ENCODE measurements at places on chromosomes 2 and 18.
A peak's percentile ranks its signal among the peaks of the same experiment; 100 is the strongest.

- DNase-seq = no peak
Measured at GRCh38 chr2:115543024-115543423, 1100.6 kb downstream of the DPP10 start.

GRCh38 chr2:239716536-239717318 is 308.4 kb downstream of the NDUFA10 start:
- DNase-seq = no peak

- no peak for DNase-seq
Measured at GRCh38 chr2:182503886-182504285, 77.0 kb upstream of the PDE1A start.

DNA sequence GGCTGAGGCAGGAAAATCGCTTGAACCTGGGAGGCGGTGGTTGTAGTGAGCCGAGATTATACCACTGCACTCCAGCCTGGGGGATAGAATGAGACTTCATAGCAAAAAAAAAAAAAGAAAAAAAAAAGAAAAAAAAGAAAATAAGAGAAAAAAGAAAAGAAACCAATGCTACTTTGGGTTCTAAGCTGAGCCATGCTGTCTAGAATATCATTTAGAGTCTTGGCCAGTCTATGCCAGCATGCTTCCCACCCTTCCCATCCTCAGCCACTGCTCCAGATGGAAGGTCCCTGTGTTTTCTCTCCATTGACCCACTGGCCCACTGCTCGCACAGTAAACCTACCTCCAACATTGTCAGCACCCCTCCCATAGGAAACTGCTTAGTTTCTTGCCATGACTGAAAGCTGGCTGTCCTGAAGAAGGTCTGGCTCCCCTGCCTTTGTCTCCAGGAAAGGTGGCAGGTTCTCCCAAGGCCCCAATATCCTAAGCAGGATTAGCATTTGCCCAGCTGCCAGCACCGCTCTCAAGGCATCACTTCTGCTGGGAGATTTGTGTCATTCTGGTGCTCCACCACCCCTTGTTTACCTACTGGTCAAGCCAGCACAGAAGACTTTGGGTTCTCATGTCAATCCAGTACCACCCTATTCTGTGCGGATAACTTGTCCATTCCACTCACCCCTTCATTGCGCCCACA is 47.3 kb upstream of the PAPOLG start:
- no peak for DNase-seq

DNA sequence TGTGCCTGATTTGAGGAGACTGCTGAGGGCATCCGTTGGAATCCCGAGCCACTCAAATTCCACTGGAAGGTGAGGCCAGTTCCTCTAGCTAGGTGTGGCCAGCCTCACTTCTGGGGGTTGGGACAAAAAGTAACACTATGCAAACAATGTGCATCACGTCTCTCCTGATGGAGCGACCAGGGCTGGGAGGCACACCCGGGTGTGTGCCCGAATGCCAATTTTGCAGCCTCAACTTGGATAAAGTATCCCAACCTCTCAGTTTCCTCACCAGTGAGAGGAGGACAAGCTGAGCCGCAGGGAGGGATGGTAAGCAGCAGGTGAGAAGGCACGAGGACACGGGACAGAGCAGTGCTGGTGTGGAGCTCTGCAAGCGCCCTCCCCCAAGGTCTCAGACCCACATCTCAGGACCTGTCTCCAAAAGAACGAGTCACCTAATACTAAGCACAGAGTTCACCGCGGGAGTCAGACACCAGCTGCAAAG is 218.3 kb downstream of the HAUS1 start:
- DNase-seq = peak; percentile 5

DNA sequence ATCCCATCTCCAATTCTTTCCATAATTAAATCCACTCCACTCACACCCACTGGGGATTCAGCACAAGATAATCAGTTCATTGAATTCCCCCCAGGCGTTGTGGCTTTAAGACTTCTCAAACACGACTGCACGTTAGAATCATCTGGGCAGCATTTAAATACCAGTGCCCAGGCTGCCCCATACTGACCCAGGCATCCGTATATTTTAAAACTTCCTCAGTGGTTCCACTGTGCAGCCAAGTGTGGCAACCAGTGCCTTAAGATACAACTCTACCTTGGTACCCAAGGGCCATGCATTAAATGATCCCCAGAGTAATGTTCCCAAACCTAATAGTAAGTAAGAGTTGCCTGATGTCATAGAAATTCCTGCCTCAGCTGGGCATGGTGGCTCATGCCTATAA is 54.3 kb upstream of the BZW1 start:
- DNase-seq = peak; percentile 82

- DNase-seq = no peak
Measured at GRCh38 chr18:31977270-31977872, 34.4 kb upstream of the TRAPPC8 start.

- no peak for DNase-seq
Measured at GRCh38 chr2:89841476-89841840, 1150.0 kb downstream of the RPIA start.

DNA sequence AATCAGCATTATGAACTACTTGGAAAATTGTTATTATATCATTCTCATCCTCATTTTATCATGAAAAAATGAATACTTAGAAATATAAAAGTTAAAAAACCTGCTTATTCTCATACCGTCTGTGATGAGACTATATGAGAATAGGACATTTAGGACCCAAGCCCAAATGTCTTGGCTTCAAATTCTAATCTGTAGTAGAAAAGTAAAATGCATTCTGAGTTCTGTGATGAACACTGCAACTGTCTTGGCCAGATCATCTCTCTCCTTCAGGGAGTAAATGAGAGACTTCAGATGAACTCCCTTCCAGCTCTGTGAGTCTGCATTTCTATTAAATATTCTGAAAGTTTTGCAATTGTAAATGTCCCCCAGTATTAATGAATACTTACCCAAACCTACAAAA is 940.7 kb upstream of the KLHL29 start:
- no peak for DNase-seq

DNA sequence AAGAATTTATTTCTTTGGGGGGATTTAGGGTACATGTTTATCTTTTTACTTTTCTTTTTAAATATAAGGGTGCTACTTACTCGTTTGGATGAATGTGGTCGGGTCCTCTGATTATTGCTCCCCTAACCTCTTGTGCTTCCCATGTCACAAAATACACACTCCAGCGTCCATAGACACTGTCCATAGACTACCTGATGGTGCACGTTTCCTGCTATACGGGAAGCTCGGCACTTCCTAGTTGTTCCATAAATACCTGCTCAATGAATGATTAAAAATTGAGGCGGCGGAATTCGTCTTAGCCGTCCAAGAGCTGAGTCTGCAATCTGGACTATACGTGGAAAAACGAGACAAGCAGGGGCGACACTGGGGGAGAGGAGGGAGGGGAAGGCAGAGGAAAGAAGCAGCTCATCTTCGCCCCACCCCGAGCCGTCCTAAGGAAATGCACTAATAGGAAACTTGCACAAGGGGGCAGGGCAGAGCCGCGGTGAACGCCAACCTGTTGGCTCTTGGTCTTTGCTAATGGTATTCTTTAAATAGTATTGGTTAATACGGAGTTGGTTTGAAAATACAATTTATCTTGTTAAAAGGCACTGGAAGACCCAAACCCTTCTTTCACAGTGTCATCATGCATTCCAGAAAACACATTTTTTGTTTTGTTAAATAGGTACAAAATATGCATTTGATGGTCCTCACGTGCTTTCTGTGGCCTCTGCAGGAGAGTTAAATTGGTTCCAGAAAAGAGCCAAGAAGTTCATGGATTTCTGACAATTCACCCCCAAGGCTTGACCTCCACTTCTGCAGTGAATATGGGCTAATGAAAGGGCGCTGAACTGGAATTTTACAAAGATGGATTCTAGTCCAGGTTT is 73.0 kb upstream of the KCTD1 start:
- no peak for DNase-seq

GRCh38 chr2:134379293-134379692 is 125.4 kb downstream of the MGAT5 start:
- DNase-seq = no peak

DNA sequence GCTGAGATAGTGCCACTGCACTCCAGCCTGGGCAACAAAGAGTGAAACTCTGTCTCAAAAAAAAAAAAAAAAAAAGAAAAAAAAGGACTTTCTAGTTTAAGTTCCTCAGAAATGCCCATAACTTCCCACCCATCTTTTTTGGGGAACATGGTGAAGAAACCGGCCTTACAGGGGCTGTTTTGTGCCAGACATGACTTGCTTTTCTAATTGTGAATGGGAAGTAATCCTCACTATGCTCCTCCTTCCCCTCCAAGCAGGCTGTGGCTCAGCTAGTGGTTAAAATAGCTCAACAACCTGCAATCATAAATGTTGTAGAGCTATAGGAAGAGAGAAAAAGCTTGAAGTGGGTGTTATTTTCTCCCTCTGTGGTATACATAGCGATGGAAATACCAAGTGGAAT is 34.1 kb upstream of the OLA1 start:
- DNase-seq = no peak

DNA sequence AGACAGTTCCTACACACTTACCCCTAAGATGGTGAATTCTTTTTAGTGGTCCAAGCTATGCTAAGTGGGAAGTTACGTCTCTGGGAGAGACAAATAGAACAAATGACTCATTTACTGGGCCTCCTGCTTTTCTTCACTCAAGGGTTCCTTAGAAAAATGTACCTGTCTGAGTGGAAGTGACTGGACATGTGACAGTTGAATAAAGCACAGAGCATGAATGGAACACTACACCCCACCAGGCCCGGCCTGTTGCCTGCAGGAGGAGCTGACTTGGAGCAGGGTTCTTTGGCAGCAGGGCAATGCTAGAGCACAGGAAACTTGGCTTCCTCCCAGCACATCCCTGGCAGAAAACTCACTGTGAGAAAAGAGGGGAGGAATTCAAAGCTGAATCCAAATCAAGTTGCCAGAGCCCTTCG is 451.0 kb upstream of the SETBP1 start:
- DNase-seq = no peak

- no peak for DNase-seq
Measured at GRCh38 chr2:177602611-177603164, 210.1 kb downstream of the AGPS start.

DNA sequence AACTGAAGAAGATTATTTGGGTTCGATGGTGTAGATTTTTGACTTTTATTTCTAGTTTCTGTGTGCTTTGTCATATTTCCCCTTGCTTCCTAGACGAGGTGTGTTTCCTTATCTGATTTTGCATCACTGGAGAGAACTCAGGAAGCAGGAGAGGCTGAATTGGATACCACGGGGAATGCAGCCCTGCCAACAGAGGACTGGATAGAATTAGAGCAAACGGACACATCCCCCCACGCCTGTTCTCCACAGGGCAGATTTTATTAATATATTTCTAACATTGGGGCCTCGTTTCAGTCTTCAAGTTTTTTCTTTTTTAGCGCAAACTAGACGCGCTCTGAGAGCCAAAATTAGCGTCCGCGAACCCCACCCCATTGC is 678 bp upstream of the VAPA start:
- no peak for DNase-seq

DNA sequence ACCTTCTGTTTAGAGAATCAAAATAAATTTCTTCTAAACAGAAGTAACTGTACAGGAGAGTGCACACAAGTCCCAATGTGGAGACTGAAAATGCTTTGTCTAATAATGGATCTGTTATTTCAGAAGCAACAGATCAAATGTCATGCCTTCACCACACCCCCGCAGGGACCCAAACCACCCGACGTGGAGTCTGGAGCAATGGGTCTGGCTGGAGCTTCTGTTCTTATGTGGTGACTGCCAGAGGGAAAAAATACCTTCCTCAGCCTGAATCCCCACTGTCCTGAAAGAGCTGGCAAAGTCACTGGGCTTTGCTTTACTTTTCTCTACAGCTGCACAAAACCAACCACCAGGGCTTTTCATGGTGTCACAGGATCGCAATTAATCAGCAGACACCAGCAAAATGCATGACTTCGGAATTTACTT is 119.0 kb upstream of the ZFP36L2 start:
- no peak for DNase-seq

DNA sequence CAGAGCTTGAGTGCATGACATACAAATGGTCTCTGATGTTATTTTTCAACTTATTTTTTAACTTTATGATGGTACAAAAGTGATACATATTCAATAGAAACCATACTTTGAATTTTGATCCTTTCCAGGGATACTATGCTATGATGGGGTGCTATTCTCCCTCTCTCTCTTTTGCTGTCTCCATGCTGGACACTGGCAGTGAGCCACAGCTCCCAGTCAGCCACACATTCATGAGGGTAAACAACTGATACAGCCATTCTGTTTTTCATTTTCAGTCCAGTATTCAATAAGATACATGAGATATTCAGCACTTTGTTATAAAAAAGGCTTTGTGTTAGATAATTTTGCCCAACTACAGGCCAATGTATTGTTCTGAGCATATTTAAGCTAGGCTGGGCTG is 859.3 kb upstream of the KLHL29 start:
- no peak for DNase-seq

- DNase-seq = no peak
Measured at GRCh38 chr2:3962719-3963118, 259.3 kb downstream of the DCDC2C start.

DNA sequence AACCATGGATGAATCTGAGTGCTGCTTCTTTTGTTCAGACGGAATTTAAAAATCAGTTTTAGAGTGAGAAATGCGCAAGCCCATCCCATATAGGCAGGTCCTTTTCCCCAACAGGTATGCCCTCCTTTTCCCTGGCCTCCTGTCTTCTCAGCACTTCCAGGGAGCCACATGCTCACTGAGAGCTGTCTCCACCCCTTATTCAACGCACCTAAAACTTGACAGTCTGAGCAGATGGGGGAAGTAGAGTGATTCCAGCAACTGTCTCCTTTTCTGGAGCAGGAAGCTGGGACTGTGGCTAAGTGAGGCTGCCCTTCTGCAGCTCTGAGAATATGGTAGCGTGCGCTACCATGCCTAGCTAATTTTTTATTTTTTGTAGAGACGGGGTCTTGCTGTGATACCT is 53.1 kb upstream of the NOSTRIN start:
- no peak for DNase-seq

DNA sequence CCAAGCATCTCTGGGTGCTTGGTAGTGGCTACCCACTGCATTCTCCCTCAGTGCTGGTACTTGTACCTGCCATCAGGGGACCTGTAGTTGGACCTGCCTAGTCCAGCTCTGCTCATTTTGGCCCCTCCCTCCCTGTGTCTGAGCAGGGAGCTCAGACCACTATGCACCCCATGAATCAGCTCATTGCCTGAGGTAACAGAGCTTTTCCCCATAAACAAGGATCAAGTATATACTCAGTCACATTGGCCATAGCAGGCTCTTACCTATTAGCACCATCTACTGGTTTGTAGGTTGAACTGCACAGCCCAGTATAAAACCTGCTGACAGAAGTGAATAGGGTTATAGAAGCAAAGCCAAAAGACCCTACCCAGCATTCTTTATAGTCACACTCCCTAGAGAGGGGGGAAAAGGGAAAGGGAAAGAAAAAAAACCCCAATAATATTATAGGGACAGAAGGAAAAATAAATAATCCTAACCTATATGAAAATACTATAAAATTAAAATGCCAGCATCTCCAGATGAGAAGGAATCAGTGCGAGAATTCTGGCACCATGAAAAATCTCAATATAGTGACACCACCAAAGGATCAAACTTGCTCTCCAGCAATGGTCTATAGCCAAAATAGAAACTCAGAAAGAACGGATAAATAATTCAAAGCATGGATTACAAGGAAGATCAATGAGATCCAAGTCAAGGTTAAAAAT is 6.9 kb upstream of the FLACC1 start:
- DNase-seq = peak; percentile 53

All from RCC 7860 (cell line).